MM.1S (cell line): ENCODE measurements at places on chromosomes 1 and 21.

- no peaks in the 10 kb centered on the region for H3K4me1 ChIP-seq
- H3K36me3 ChIP-seq: no peaks in the 10 kb centered on the region
- H3K27ac ChIP-seq: no peak overlapping the region
- H3K27me3 ChIP-seq: no peaks in the 10 kb centered on the region
Measured at GRCh38 chr1:226590614-226591013, 42.0 kb downstream of the STUM start.

GRCh38 chr1:156372265-156372586, 3.2 kb downstream of the RHBG start:
- peaks cover 50% of the 10 kb centered on the region for H3K27me3 ChIP-seq
- H3K36me3 ChIP-seq: no peaks in the 10 kb centered on the region
- peaks cover 6% of the 10 kb centered on the region for H3K4me1 ChIP-seq
- DNase-seq: no peak
- H3K27ac ChIP-seq: no peak overlapping the region

DNA sequence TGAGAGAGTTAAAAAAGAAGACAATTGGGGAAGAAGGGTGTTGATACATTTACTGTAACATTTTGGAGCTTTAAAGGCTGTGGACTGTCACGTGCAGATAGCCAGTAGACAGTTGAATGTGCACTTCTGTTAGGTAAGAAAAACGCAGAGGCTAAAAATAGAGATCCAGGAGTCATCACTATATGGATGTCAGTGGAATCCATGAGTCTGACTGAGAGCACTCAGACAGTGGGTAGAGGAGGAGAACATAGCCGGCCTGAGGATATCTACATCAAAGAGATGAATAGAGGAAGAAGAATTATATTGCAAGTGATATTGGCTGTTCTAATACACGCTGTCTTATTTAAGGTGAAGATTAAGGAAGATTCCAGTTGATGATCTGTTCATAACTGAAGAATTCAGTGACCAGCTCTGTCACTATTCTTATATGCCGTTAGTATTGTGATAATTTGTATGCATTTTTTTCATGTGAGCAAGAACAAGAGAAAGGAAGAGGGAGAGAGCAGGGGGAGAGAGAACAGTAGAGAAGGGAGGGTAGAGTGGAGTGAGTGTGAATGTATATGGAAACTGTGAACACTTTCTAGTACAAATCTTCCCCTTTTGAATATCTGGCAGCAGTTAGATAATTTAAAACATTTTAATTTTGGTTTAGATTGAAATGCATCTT, 344.8 kb downstream of the CHRM3 start:
- H3K27ac ChIP-seq: no peak overlapping the region
- no peak for DNase-seq

GRCh38 chr1:87981386-87981785, 652.7 kb downstream of the LMO4 start:
- DNase-seq: no peak
- H3K4me3 ChIP-seq: no peak overlapping the region
- no peaks in the 10 kb centered on the region for H3K36me3 ChIP-seq
- peaks cover 7% of the 10 kb centered on the region; the same call in 1 of the 2 replicates for H3K4me1 ChIP-seq
- H3K27me3 ChIP-seq: no peaks in the 10 kb centered on the region

- peaks cover 4% of the 10 kb centered on the region for H3K4me1 ChIP-seq
- no peak overlapping the region for H3K27ac ChIP-seq
- H3K36me3 ChIP-seq: no peaks in the 10 kb centered on the region
- H3K27me3 ChIP-seq: no peaks in the 10 kb centered on the region
- no peak for DNase-seq
- H3K4me3 ChIP-seq: no peak overlapping the region
Measured at GRCh38 chr1:222769971-222770620, 33.1 kb downstream of the FAM177B start.

DNA sequence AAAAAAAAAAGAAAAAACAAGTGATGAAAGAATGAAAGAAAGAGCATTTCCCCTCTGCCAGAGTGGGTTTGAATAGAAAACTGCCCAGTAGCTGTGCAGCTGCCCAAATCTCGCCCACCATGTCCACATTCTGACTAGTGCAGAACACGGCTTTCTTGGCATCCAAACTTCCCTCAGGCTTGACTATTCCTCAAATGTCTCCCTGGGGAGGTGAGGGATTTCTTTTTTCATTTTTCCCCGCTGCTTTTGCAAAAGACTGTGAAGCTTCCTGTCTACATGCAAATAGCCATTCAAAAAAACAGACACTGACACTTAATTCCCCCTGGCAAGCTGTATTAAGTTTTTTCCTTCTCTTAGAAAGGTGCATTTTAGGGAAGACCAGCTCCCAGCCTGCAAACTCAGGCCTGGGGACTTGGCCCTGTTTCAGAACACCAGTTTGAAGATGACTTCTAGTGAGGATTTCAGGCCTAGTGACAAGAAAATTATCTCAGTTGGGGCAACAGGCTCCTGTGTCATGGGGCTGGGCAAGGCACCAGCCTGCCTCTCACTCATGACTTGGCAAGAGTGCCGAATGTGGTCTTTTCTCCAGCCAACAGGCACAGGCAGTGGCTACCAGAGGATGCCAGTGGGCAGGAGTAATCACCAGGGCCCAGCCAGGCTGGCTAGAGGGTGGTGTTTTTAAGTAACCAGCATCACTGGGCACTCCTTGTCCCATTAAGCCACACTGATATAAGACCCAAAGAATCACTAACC, 178.1 kb upstream of the NFIA start:
- no peaks in the 10 kb centered on the region for H3K4me1 ChIP-seq
- H3K27ac ChIP-seq: no peak overlapping the region
- no peaks in the 10 kb centered on the region for H3K27me3 ChIP-seq
- H3K36me3 ChIP-seq: no peaks in the 10 kb centered on the region
- no peak overlapping the region for H3K4me3 ChIP-seq
- DNase-seq: no peak

- H3K36me3 ChIP-seq: no peaks in the 10 kb centered on the region
- no peaks in the 10 kb centered on the region for H3K27me3 ChIP-seq
- H3K4me3 ChIP-seq: no peak overlapping the region
- H3K27ac ChIP-seq: no peak overlapping the region
- no peak for DNase-seq
Measured at GRCh38 chr1:87989346-87989745, 660.7 kb downstream of the LMO4 start.

GRCh38 chr21:42852925-42853570, 26.3 kb downstream of the WDR4 start:
- no peak overlapping the region for H3K27ac ChIP-seq
- H3K36me3 ChIP-seq: peaks cover 80% of the 10 kb centered on the region
- H3K4me3 ChIP-seq: no peak overlapping the region
- H3K27me3 ChIP-seq: no peaks in the 10 kb centered on the region
- H3K4me1 ChIP-seq: no peaks in the 10 kb centered on the region
- no peak for DNase-seq

GRCh38 chr1:88462488-88463261, 221.4 kb upstream of the PKN2 start:
- H3K27me3 ChIP-seq: no peaks in the 10 kb centered on the region
- no peak overlapping the region for H3K27ac ChIP-seq
- peak; percentile 30 for DNase-seq

DNA sequence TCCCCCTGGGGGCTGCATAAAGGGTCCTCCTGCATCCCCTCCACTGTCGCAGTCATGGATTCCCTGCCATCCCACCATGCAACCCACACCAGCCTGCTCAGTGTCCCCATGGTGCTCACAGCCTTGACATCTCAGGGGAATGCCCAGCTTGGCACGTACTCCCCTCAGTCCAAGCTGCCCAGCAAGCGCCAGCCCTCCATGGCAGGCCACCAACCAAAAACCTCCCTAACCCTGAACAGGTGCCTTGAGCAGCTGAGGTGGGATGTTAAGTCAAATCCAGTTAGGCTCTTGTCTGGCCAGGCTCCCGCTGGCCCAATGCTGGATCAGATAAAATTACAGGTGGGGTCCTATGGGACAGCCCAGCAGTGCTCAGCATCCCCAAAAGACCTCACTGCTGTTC, 341 bp downstream of the VTCN1 start:
- no peak for DNase-seq
- H3K36me3 ChIP-seq: no peaks in the 10 kb centered on the region
- no peak overlapping the region for H3K27ac ChIP-seq
- H3K27me3 ChIP-seq: no peaks in the 10 kb centered on the region

GRCh38 chr21:27734146-27734545, 767.3 kb upstream of the ADAMTS5 start:
- H3K27ac ChIP-seq: no peak overlapping the region
- no peaks in the 10 kb centered on the region for H3K27me3 ChIP-seq
- no peaks in the 10 kb centered on the region for H3K4me1 ChIP-seq
- no peaks in the 10 kb centered on the region for H3K36me3 ChIP-seq
- no peak overlapping the region for H3K4me3 ChIP-seq

GRCh38 chr1:27569506-27570291, 34.2 kb downstream of the AHDC1 start:
- no peaks in the 10 kb centered on the region for H3K27me3 ChIP-seq
- no peak overlapping the region for H3K4me3 ChIP-seq
- no peaks in the 10 kb centered on the region for H3K36me3 ChIP-seq
- H3K4me1 ChIP-seq: peaks cover 6% of the 10 kb centered on the region
- no peak for DNase-seq

DNA sequence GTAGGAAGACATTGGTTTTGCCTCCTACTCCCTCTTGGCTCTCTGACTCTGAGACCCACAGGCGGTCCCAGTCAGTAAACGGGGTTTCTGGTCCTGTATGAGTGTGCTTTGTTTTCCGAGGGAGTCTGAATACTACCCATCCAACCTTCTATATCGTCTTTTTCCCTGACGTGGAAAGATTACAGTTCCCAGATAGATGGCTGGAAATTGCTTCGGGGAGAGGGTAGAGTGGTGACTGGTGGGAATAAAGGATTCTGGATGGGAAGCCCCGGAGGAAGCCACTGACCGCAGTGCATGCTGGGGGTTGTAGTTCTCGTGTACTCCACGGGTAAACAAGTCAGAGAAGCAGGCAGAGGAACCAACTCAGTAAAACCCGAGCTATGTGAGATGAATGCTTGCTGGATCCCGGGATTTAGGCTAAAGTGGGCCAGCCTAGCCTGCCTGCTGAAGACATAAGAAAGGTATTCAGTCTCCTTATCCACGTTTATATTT, 66.2 kb upstream of the IRF2BP2 start:
- no peaks in the 10 kb centered on the region for H3K27me3 ChIP-seq
- H3K4me1 ChIP-seq: peaks cover 9% of the 10 kb centered on the region
- no peaks in the 10 kb centered on the region for H3K36me3 ChIP-seq
- DNase-seq: peak; percentile 35
- H3K4me3 ChIP-seq: peak overlapping the region; percentile 60
- H3K27ac ChIP-seq: no peak overlapping the region

GRCh38 chr1:221712776-221713431, 29.0 kb downstream of the DUSP10 start:
- no peaks in the 10 kb centered on the region for H3K4me1 ChIP-seq
- DNase-seq: no peak
- H3K27ac ChIP-seq: no peak overlapping the region
- H3K4me3 ChIP-seq: no peak overlapping the region
- no peaks in the 10 kb centered on the region for H3K27me3 ChIP-seq

GRCh38 chr21:42228709-42229220, 9.8 kb downstream of the ABCG1 start:
- H3K36me3 ChIP-seq: no peaks in the 10 kb centered on the region
- 0 out of 2 replicates have a peak overlapping the region, but pooled peaks have one; percentile 15 for H3K4me3 ChIP-seq

- no peak for DNase-seq
- no peaks in the 10 kb centered on the region for H3K36me3 ChIP-seq
- no peak overlapping the region for H3K27ac ChIP-seq
- no peaks in the 10 kb centered on the region for H3K27me3 ChIP-seq
- no peaks in the 10 kb centered on the region for H3K4me1 ChIP-seq
- H3K4me3 ChIP-seq: no peak overlapping the region
Measured at GRCh38 chr1:109691759-109692158, 4.1 kb downstream of the GSTM1 start.

DNA sequence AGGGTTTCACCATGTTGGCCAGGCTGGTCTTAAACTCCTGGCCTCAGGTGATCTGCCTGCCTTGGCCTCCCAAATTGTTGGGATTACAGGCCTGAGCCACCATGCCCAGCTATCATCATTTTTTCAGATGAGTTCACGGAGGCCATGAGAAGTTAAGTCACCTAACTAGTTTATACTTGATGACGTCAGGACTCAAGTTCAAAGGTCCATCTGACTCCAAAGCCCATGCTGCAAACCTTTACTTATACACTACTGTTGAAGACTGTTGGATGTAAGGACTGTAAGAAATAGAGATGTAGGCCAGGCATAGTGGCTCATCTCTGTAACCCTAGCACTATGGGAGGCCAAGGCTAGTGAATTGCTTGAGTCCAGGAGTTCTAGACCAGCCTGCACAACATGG, 40.8 kb upstream of the STMN1 start:
- no peaks in the 10 kb centered on the region for H3K27me3 ChIP-seq
- no peaks in the 10 kb centered on the region for H3K4me1 ChIP-seq
- H3K4me3 ChIP-seq: no peak overlapping the region
- no peak for DNase-seq
- no peaks in the 10 kb centered on the region for H3K36me3 ChIP-seq
- H3K27ac ChIP-seq: no peak overlapping the region

DNA sequence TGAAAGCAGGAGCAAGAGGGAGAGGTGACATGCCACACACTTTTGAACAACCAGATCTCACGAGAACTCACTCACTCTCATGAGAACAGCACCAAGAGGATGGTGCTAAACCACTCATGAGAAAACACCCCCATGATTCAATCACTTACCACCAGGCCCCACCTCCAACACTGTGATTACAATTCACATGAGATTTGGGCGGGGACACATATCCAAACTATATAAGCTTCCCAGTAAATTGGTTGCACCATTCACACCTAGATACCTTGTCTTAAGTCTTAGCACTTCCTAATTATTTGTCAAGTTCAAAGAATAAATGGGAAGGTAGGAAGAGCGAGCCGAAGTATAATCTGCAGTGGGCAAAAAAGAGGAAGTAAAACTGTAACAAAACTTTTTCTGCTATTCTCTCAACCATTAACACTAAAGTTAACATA, 34.3 kb downstream of the AMY1C start:
- peaks cover 9% of the 10 kb centered on the region; the same call in 1 of the 2 replicates for H3K4me1 ChIP-seq
- H3K36me3 ChIP-seq: no peaks in the 10 kb centered on the region
- DNase-seq: no peak
- H3K4me3 ChIP-seq: no peak overlapping the region

DNA sequence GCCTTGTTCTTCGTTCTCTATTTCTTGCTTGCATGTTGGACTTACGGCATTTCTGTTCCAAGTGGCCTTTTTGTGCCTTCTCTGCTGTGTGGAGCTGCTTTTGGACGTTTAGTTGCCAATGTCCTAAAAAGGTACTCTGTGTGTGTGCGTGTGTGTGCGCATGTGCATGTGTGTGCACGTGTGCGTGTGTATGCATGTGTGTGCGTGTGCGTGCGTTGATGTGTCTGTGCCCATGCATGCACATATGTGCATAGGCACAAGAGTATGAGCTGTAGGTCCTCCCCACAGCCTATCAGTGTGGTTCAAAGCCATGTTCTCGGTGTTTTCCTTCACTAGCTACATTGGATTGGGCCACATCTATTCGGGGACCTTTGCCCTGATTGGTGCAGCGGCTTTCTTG, 13.7 kb downstream of the NPPA start:
- no peaks in the 10 kb centered on the region for H3K4me1 ChIP-seq
- DNase-seq: no peak
- no peaks in the 10 kb centered on the region for H3K27me3 ChIP-seq
- H3K36me3 ChIP-seq: no peaks in the 10 kb centered on the region
